Stimulated activated CD4-positive, alpha-beta T cell treated with anti-CD3 and anti-CD28 coated beads, TNF-alpha, amount 100 ng/mL, for 1 hour (primary cell): ENCODE measurements at places on chromosomes 13 and 19.

GRCh38 chr13:64688893-64689677 lies 2541.1 kb downstream of the PCDH9 start:
- DNase-seq: no peak

DNA sequence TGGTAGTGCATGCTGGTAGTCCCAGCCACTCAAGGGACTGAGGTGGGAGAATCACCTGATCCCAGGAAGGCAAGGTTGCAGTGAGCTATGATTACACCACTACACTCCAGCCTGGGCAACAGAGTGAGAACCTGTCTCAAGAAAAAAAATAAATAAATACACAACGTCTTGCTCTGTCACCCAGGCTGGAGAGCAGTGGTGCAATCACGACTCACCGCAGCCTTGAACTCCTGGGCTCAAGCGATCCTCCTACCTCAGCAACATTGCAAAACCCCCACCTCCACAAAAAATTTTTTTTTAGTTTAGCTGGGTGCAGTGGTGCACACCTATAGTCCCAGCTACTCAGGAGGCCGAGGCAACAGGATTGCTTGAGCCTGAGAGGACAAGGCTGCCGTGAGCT lies 8.8 kb downstream of the TPM4 start:
- DNase-seq: no peak

DNA sequence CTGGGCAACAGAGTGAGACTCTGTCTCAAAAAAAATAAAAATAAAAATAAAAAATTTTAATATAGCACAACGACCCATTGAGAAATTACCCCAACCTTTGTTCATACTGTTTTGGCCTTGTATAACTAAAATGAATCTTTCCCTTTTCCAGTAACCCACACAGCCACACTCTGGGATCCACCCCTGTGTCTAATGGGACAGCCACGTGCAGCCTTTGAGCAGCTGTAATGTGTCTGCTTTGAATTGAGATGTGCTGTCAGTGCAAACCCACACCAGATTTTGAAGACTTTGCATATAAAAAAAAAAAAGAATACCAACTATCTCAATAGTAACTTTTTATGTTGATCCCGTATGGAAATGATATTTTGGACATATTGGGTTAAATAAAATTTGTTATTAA lies 112.7 kb upstream of the UBL3 start:
- no peak for DNase-seq

DNA sequence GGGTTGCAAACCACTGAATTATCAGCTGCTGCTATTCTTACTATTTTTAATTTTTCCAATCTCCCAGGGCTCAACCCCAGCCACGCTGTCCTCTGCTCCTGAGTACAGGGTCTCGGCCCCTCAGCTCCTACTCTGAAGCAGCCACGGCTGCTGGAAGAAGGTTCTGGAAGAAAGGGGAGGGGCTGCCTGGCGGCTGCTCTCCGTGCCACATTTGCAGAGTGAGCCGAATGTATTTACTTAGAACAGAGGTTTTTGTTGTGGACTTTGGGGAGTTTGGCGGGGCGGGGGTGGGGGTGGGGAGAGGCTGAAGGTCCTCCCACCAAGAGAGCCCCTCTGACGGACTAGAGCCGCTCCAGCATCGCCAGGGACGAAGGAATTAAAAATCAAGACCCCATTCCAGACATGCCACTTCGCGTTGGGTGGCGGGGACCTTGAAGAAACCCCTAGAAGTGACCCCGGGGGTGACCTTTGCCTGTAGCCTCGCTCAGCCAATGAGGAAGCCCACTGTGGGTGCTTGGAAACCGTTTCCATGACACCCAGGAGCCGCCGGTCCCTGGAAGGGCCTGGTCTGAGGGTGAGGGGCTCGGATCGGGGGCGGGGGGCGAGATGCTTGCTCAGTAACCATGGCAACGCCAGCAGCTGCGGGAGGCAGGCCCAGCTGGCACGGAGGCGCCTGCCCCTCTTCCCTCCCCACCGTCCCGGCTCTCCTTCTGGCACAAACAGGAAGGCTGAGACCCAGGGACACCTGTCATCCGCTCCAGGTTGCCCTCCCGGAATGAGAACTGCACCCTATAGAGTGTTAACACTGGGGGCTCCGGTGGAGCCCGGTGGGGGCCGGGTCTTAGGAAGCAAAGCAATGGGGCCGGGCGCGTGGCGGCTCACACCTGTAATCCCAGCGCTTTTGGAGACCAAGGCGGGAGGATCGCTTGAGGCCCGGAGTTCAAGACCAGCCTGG lies 54.2 kb upstream of the PTPRS start:
- DNase-seq: no peak

DNA sequence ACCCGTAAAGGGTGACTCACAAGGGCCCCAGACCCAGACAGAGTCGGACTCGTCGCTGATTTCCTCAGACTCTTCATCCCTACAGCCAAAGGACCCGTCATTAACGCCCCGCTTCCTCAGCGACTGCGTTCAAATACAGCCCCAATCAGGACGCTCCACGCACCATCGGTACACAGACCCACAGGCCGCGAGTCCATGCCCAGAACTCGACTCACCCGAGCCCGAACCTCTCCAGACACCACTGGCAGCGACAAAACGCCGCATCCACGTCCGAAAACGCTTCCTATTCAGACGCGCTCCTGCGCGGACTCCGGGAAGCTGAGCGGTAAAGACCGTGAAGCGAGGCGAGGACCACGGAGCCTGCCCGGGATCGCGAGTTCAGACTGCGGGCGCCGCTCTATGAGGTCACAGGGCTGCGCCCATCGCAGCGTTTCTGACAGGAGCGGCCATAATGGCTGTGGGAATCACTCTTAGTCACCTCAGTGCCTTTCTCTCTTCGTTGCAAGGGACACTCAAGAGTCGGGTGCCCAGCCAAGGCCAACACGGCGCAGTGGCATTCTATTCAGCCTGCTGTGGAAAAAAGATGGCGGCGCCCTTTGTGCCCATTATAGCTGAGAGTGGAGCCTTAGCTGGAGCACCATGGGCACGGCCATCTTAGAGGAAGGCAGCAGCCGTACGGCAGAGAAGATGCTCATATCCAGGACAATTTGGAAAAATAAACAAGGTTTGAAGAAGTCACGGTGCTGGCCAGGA lies at the start of gene ZNF614:
ZNF614 (minus strand) TSS at position 353 of the 753 bp plus-strand sequence. CDS start 2,634 bp downstream, outside the sequence.
- peak; percentile 45 for DNase-seq

- peak; percentile 41 for DNase-seq
Observed at GRCh38 chr19:58346961-58347929, 6.0 kb downstream of the A1BG start.

GRCh38 chr13:97464561-97464960 lies 30.6 kb downstream of the RAP2A start:
- DNase-seq: no peak

DNA sequence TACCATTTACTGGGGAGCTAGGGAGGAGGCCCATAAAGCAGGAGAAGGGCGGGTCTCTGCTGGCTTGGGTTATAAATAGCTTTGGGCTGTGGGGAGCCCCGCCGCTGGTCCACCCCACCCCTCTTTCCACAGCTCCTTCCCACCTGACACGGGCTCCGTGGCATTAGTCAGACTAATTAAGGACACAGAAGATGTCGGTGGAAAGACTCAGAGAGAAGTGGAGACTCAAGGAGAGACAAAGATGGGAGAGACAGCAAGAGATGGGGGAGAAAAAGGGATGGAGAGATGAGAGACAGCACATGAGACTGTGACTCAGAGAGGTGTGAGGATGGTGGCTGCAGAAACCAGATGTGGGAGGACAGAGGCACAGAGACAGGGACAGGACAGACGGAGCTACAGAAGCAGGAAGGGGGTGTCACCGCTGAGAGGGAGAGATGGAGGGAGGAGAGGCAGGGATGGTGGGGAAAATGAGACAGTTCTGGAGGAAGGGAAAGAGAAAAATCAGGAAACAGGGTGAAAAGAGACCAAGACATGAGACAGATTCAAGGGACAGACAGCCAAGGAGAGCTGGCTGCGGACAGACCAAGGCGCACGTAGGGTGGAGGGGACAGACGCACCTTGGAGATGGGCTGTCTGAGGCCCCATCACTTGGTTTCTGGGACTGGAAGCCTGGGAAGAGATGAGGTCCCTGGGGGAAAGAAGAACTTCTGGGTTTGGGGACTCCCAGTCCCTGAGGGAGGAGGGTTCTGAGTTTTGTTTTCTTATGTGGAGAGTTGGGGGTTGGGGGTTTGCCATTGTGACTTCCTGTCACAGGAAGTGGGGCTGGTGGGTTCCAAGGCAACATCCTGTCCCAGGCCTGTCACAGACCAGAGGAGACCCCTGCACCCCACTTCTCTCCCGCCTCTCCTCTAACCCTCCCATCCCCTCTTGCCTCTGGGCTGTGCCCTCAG lies 4.1 kb downstream of the ARHGEF1 start:
- peak; percentile 57 for DNase-seq

DNA sequence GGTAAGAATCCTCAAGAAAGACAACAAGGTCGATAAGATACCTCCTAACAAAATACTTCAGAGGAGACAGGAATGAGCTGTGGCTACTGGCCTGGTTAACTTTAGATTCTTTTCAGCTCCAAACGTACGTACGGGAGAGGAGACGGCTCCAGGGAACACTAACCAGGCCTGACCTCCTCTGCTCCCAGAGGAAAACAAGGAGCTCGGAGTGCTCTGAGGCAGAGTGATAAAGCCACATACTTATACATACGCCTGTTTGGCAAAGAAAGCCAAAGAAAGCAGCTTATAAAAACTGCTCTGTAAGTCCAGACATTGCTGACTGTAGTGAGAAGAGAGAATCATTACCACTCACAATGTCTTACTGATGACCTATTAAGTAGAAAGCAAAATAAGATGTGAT lies 263.9 kb downstream of the MZT1 start:
- DNase-seq: no peak

DNA sequence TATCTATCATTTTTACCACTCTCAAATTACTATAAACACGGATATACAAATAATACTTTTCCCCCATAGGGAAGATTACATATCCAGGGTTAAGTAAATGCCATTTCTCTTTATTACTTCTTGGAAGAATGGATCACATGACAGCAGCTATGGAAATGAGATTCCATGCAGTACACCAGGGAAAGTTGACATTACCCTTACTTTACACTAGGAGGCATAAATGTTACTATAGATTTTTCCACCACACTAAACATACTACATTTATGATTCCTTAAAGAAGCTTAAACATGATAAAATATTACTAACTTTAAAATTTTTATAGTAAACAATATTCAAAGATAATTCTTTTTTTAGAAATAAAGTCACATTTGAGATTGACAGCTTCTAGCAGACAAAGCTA lies 611.4 kb downstream of the PCDH9 start:
- DNase-seq: no peak

- no peak for DNase-seq
Observed at GRCh38 chr19:41808663-41809566, 12.5 kb downstream of the CEACAM3 start.

GRCh38 chr19:8618751-8619150 lies 8.2 kb upstream of the ADAMTS10 start:
- DNase-seq: no peak

DNA sequence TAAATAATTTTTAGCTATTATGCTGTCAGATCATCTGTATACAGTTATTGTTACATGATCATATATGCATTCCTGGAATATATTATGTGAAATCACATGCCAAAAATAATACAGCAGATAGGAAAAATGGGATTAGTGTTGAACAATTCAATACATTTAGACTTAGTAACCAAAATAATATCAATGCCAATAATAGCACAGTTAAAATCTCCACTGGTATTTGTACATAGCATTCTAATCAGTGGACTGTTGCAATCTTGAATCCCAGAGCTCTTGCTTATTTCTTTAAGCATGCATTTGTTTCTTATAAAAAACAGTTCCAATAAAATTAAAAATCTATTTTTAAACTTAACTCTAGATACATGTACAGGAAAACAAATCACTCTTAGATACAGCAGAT lies 2772.2 kb downstream of the PCDH9 start:
- DNase-seq: no peak

GRCh38 chr19:950352-951066 lies 24.7 kb downstream of the ARID3A start:
- DNase-seq: no peak

- DNase-seq: peak; percentile 4
Observed at GRCh38 chr13:106534639-106535551, 567 bp downstream of the EFNB2 start.

DNA sequence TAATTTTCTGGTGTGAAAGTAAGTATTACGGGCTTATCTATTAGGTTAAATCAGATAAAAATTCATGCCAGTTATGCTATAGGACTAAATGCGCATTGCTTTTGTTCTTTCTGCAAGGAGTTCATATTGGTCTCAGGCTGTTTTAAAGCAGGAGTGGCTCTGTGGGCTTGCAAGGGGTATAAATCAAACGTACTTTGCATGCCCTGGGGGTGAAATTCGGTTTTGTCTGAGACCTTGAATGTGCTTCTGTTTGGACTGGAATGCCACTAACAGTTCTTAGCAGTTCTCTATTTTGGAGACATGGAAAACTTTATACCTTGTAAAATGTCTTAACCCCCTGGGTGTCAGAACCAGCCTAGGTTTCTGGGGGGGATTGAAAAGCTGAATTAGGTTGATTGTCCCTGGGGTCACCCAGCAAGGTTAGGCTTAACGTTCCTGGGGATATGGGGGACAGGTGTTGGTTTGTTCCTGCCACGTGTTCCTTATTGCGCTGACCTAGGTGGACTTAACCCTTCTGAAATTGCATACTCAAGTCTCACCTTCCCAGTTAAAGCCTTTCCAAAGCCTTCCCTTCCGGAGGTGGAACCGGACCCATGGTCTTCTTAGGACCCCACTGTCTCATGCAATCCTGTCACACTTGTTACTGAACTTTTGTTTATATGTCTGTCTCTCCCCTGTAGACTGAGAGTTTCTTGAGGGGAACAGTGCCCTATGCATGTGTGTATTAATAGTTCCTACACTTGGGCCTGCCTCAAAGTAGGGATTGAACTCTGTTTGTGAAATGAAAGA lies 182.2 kb downstream of the LMO7 start:
- DNase-seq: no peak

DNA sequence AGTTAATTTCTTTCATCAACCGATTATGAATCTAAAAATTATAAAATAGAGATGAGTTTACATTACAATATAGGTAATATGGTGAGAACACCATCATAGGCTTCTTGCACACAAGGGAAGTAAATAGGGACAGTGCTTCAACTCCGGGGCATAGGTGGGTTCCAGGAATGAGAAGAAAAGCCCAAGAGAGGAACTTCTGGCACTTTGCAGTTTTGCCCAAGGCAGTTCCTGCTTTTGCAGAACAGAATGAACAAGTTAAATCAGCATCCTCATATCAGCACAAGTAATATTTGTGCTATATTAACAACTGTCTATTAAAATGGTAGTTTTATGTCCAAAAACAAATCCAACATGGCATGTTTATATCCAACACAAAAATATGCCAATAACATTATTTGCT lies 60.1 kb downstream of the DACH1 start:
- no peak for DNase-seq

DNA sequence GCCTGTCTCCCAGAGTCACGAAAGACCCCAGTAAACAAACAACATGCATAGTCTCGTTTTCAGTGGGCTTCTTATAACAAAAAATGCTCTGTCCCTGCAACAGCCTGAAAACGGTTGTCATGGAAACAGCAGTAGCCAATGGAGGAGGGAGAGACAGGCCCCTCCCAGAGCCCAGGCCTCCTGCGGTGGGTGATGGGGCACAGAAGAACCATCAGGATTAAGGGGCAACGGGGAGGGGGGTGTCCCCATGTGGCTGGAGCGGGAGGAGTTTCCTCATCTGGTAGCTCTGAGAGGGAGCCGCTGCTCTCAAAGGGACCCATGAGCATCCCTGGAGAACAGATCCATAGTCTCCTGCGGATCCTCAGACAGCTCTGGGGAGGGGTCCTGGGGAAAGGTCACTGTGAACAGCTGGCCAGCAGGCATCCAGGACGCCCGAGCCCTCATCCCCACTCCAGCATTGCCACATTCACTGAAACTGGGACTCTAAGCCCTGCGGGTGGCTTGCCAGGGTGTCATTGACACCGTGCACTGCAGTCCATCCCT lies 37.5 kb upstream of the PNMA8B start:
- no peak for DNase-seq
